A549 treated with Mapracorat at 1 μM for 4 hours (cell line): ENCODE measurements at places on chromosomes 5 and 9. TPM values are rescaled to one million over a fixed set of nuclear protein-coding genes. Genes with fewer than 3 reads are reported as not detected.

Gene AHRR
- total RNA-seq: 3.2 to 4.5 TPM (median 3.8 TPM) in 5 replicates

Gene BICD2
- 26.6 to 35.2 TPM (median 34.0 TPM) in 5 replicates for total RNA-seq

Gene LTC4S
- total RNA-seq: 0.58 TPM in 2 of 5 replicates, not detected in the others

Gene INSL4
- 13.9 to 20.2 TPM (median 15.8 TPM) in 5 replicates for total RNA-seq

Gene DMRT2
- total RNA-seq: 0.13 to 0.16 TPM in 2 of 5 replicates, not detected in the others

Gene GLT6D1
- total RNA-seq: not detected in 5 replicates

Gene SPAG8
- total RNA-seq: 0.34 to 0.74 TPM (median 0.56 TPM) in 5 replicates

Gene GRM6
- not detected in 5 replicates for total RNA-seq

Gene HNRNPAB
- total RNA-seq: 305 to 335 TPM (median 317 TPM) in 5 replicates

Gene SOHLH1
- not detected in 5 replicates for total RNA-seq

Gene SPINK4
- not detected in 5 replicates for total RNA-seq

Gene TMEM232
- total RNA-seq: 0.23 TPM in 1 of 5 replicates, not detected in the others

Gene SMU1
- total RNA-seq: 17.3 to 22.6 TPM (median 17.6 TPM) in 5 replicates

Gene PCDHGB1
- total RNA-seq: 1.3 to 2.0 TPM (median 1.9 TPM) in 5 replicates

Gene IRGM
- 0.15 to 0.36 TPM (median 0.25 TPM) in 4 of 5 replicates, not detected in the other for total RNA-seq

Gene C5orf34
- 4.1 to 5.9 TPM (median 4.8 TPM) in 5 replicates for total RNA-seq
